ENCODE measurements at places on chromosomes 1 and 21.
A peak's percentile ranks its signal among the peaks of the same experiment; 100 is the strongest.

DNA sequence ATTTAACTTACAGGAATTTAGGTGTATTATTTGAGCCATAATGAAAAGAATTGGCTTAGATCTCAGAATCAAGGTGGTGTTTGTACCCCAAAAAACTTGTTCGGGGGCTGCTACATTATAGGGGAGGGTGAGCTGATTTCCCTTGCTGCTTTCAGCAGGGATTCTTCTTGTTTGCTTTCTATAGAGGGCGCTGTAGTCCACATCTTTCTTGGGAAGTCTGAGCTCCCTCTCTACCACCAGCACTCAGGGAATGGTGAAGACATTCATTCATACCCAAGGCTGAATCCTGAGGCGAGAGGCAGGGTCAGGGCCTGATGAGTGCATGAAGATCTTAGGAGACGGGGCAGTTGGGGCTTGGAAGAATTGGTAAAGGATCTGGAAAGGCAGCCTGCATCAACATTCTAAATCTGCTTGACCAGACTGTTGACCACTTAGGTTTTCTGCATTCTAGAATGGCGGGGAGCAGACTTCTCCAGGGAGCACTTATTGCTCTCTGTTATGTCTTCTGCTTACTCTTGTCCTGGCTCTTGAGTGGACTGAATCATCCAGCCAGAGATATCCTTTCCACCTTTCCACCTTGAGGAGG, 18.9 kb downstream of the SPATA46 start:
- DNase-seq = peak; percentile 17

DNA sequence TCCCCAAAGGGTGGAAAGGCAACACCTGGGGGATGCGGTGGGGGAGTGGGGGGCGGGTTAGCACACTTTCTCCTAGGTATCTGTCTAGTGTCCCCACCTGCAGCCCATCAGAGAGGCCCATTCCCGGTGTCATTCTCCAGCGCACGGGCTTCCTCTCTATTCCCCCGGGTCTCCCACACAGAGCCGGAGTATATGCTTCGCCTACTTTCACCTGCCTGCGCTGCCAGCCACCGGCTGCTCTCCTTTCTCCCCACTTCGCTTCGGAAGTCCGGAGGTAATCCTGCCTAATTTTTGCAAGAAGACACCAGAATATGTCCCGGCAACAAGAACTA, 852 bp downstream of the RGS7 start:
- DNase-seq = no peak

DNA sequence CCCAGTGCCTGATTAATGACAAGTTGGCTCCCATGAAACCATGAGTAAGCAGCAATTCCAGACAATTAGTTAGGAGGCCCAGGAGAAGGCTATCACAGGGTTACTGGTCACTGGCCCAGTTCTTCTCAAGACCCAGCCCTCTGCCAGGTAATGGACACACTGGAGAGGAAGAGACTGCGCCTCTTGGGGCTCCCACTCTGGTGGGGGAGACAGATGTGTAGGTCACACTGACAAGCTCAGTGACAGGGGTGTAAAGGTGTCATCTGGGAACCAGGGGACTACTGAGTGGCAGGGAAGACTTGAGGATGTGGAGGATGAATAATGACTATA, 4.9 kb downstream of the HPCA start:
- no peak for DNase-seq

DNA sequence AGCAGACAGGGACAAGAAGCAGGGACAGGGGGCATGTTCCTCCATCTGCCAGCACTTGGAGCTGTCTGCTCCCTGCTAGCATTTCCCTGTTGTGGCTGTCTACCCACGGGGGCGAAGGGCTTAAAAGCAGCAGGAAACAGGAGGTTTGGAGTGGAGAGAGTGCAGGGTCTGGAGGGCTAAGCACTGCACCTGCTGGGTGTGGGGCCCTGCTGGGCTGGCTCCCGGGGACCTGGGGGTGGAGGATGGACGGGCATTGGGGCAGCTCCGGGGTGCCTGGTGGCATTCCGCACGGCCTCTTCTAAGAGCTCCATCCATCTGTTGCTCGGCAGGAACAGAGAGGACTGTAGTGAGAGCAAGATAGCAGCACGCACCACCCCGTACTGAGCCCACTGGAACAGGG, 21.2 kb downstream of the LRRC71 start:
- no peak for DNase-seq

GRCh38 chr1:206492589-206492988, 14.7 kb upstream of the RASSF5 start:
- DNase-seq = no peak

DNA sequence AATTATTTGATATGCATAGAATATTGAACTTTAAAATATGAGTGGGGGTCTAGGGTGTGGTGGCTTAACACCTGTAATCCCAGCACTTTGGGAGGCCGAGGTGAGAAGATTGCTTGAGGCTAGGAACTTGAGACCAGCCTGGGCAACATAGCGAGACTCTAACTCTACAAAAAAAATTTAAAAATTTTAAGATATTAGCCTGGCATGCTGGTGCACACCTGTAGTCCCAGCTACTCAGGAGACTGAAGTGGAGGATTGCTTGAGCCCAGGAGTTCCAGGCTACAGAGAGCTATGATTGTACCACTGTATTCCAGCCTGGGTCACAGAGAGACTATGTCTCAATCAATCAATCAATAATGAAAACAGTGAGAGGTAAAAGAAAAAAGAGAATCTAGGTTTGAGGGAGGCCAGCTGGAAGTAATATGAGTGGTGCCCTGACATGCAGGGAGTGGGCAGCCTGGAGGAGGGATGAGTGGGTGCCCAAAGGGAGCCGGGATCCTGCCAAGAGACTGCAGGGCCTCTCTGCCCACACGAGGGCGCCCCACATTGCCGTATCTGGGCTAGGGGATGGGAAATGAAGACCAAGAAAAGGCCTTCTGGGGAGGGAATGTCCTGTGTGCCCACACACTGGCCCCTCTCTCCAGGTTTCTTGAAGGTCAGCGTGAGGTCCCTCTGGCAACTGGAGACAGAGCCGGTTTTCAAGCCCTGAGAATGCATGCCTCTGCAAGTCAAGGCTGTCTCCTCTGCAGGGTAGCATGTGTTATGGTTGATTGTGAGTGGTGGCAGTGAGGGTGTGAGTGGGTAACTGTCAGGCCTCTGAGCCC, 93.9 kb upstream of the PPM1J start:
- DNase-seq = peak; percentile 55

GRCh38 chr1:165887877-165888551, 60.6 kb downstream of the UCK2 start:
- DNase-seq = no peak

DNA sequence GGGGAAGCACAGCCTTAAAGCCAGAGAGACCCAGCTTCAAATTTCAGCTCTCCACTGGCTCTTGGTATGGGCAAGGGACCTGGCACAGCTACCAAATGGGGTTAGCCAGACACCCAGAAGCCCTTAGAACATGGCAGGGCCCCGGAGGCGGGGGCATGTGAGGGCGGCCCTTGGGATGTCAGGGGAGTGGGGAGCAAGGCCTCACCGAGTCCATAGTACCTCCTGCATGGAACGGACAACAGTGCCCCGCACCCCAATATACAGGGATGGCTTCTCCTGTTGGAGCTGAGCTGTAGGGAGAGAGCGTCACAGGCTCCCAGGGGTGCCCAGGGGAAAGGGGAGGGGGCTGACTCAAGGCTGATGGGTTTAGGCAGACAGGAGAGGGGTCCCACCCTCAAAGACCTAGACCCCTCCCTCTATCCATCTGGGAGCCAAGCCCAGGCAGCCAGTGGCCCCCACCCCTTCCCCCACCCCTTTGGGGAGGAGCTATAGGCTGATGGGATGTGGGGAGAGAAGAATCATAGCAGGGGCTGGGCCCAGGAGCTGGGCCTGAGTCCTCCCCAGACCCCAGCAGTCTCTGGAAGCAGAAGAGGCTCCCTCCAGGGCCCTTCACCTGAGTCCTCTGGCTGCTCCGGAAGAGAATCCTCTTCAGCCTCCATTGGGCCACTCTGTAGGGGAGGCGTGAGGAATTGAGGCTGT, 16.5 kb downstream of the SPOCD1 start:
- no peak for DNase-seq

GRCh38 chr1:77975907-77976306, 3.0 kb downstream of the FUBP1 start:
- no peak for DNase-seq

DNA sequence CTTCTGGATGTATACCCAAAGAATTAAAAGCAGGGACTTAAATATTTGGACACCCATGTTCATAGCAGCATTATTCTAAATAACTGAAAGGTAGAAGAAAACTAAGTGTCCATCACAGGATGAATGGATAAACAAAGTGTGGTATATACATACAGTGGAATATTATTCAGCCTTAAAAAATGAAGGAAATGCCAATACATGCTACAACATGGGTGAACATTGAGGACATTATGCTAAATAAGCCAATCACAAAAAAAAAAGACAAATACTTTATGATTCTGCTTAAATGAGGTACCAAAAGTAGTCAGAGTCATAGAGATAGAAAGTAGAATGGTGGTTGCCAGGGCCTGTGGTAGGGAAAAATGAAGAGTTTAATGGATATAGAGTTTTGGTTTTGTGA, 14.1 kb downstream of the EEIG2 start:
- no peak for DNase-seq

DNA sequence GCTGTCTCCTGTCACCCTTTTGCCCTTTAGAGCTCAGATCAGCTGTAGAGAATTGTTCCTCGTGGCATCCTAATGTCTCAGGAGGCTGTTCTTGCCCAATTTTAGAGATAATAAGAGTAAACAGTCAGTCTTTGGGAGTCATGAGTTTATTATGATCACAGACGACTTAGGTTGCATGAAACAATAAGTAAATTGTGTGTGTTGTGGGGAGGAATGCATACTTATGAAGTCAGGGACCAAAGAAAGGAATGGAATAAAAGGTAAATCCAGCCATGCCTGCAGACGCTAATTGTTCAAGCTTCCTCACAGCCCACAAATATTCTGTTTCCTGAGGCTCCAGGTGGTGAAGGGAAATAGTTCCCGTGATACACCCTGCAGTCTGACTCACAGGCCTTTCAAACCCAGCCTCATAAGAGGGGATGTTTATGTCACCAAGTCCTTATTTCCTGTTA, 897 bp downstream of the EPHX4 start:
- DNase-seq = peak; percentile 25

GRCh38 chr1:218164111-218164929, 120.8 kb upstream of the RRP15 start:
- DNase-seq = peak; percentile 18

DNA sequence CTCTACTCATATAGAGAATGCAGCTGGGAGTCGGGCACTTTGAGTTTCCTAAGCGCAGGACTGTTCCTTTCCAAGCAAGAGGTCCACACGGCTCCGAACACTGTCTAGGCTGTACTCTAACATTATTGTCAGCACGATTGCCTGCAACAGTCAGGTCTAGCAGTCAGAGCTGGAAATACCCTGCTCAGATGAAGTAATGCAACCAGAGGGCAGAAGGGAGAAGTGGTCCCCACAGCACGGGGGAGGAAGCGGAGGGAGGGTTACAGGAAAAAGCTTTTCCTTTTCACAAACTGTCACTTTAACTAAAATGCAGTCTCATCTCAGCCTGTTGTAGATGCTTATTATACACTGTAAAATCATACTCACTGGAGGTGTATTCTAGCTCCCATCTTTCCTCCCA, 98.9 kb upstream of the SLC44A3 start:
- no peak for DNase-seq

DNA sequence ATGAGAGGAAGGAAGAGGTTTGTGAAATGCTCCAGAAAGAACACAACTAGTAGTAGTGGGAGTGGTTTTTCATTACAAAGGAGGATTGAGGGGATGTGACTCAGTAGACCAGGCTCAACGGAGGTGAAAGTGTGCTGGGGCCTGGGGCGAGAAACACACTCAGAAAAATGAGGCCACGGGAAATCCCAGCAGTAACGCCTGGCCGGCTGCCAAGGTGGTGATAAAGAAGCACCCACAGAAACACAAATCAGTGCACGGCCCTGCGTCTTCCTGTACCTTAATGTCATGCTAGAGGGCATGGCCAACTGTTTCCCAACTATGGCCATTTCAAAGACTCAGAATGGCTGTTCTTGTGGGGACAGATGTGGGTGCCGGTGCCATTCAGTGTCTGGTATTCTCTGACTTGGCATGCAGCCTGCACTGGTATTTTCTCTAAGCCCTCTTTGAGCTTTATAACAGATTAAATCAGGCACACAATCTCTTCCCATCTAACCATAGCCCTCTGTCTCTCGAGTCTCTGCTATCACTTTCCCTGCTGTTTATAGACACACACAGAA, 38.2 kb downstream of the URB2 start:
- no peak for DNase-seq

GRCh38 chr1:104196136-104196535, 446.4 kb downstream of the AMY1C start:
- DNase-seq = no peak

- no peak for DNase-seq
These were observed 26.9 kb downstream of the PTGS2 start for GRCh38 chr1:186653312-186653711.

DNA sequence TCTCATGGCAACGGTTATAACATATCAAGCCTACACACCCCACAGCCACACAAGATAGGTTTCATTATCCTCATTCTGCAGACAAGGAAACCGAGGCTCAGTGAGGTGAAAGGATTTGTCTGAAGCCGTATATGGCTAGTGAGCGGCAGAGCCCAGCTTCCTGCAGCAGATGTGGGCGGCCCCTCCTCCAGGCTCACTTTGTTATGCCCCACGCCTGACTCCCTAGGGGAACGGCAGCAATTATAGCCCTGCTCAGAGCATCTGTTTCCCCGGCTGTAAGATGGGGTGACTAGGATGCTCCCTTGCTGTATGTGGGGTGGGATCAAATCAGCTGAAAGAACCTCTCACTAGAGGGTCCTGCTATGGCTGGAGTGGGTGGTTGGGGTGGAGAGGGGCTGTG, 22.1 kb downstream of the GRHL3 start:
- no peak for DNase-seq

GRCh38 chr21:42980312-42981213, 6.2 kb downstream of the PKNOX1 start:
- DNase-seq = no peak

DNA sequence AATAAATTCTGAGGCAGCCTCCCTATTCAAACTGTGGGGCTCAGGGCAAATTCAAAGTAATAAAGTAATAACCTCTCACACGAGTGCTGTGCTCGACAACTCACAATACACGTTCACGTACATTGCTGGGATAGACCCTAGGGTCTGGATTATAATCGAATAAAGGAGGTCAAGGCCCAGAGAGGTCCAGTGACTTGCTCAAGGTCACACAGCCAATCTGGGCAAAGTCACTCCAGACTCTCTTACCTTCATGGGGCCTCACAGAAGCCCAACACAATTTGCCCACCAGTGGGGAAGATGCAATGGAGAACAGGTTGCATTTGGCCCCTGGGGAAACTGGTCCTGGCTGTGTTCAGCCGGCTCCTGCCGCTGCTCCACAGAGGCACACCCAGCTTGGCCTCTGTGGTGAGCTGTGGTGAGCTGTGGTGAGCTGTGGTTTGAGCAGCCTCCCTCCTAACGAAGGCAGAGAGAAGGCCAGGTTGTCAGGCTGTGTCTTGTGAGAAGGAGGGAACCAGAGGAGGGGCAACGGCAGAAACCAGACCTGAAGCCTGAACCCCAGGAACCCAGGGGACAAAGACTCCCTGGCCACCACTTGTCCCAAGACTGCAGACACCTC, 35.1 kb downstream of the NUAK2 start:
- DNase-seq = peak; percentile 39

DNA sequence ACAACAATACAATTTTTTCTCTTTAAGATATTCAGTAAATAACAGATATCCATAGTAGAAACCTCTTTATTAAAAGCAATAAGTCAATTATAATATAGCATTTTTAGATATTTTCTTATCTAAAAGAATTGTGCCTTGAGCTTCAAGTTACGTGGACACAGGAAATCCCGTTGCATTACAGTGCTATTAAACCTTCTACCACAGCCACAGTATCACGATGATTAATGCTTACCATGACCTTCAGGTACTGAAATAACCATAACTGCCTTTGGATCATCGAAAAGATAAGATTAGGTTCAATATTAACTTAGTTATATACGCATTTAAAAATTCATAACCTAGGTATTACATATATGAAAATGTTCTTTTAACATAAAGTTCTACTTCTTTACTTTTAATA, 17.9 kb downstream of the B3GALNT2 start:
- no peak for DNase-seq

Measured in fibroblast of skin of abdomen (primary cell).